ENCODE measurements at places on chromosomes 3 and 15.

DNA sequence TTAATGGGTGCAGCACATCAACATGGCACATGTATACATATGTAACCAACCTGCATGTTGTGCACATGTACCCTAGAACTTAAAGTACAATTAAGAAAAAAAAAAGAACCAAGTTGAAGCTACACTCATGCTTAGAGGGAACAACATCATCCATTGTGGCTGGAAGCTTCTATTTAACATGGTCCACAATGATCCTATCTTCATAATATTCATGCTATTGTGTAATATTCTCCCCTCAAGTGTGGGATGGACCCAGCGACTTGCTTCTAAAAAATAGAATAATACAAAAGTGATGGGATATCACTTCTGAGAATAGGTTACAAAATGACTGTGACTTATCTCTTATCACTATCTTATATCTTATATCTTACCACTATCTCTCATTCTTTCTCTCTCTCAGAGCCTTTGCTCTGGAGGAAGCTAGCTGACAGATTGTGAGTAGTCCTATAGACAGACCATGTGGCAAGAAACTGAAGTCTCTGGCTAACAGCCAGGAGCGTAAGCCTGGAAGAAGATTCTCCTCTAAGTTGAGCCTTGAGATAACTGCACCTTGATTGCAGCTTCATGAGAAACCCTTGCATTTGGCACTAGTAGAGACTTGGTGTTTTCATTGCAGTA, 198.5 kb upstream of the MRPL3 start:
- DNase-seq = no peak

- DNase-seq = no peak
Observed at GRCh38 chr3:152175528-152175889, 93.2 kb upstream of the MBNL1 start.

DNA sequence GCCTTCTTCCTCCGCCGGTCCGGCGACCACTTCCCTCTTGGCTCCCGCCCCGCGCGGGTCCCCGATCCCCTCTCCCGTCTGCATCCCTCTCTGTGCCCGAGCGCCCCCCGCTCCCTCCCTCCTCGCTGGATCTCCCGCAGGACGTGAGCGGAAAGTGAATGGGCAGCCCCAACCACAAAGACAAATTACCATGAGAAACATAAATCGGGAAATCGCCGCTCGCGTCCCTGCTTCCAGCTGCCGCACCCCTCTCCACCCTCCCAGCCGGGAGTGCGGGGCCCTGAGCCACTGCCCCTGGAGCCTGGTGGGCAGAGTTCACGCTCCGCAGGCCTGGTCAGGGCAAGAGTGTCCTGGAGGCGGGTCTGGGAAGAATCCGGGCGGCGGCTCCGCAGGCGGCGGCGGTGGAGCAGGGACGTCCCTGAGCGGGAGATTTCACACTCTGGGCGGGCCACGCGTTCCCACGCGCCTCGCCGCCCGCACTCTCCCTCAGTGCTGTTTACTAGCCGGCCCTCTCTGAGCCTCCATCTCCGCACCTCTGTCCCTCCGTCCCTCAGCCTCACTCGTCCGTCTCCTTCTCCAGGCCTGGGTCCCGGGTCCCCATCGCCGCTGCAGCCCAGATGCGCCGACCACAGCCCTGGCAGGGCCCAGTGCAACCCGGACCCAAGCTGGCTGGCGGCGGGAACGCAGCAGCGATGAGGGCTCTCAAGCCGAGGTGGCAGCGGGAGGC, 835 bp downstream of the SEMA5B start:
- DNase-seq = no peak

GRCh38 chr3:42504334-42505127, 2.1 kb downstream of the VIPR1 start:
- peak; percentile 22 for DNase-seq

- DNase-seq = no peak
Observed at GRCh38 chr3:144470666-144471065, 499.0 kb downstream of the DIPK2A start.

DNA sequence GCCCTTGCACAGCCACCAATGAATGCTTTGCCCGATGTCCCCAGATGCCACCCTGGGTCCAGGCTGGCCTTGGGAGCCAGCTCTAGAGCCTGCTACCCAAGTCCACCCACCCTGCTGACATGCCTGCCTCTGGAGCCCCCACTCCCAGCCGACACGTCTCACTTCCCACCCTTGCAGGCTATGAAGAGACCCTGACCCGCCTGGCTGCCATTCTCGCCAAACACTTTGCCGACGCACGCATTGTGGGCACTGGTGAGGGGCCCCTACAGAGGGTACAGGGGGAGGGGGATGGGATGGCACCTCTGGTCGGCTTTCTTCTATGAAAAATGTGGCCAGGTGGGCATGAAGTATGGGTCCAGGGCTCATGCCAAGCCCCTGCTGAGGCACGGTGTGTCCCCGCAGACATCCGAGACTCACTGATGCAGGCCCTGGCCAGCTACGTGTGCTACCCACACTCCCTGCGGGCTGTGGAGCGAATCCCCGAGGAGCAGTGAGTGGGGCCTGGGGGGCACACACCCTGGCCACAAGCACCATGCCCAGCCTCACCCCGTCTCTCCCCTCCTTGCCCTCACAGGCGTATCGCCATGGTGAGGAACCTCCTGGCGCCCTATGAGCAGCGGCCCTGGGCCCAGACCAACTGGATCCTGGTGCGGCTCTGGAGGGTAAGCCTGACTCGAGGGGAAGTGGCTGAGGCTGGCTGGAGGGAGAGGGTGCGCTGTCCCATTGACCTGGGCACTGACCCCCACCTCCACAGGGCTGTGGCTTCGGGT, 6.0 kb downstream of the AMIGO3 start:
- DNase-seq = no peak

GRCh38 chr15:82862886-82863285, 53.5 kb downstream of the WHAMM start:
- no peak for DNase-seq

DNA sequence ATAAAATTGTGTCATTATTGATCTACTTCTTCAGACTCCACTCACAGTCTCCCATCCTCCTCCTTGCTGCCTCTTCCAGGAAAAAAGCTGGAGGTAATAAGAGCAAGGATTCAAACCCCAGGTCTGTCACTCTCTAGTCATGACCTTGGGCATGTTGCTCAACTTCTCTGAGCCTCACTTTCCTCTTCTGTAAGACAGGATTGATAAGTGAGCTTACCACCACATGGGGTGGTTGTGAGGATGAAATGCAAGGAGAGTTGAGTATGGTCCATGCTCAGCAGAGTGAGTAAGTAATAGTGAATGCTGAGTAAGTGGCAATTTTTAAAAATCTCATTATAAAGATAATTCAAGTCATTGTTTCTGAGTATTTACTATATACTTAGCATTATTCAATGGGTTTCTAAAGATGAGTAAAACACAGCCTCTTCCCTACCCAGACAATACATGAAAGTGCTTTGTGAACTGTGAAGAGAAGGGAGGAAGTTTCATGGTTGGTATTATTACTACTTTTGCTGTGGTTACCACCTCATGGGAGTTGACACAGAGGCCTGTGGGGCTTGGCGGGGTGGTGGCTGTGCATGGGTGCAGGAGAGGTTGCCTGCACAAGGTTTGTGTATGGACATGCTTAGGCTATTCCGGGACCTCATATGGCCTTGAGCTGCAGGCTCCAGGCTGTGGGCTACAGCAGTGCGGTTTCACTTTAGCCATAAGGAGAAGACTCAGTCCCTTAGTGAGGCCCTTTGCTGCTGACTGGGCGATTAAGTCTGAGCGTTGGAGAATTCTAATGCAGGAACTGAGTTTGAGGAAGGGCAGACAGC, 30.0 kb downstream of the SLC6A11 start:
- no peak for DNase-seq

GRCh38 chr15:65962187-65962586, 92.9 kb downstream of the RAB11A start:
- DNase-seq = no peak

DNA sequence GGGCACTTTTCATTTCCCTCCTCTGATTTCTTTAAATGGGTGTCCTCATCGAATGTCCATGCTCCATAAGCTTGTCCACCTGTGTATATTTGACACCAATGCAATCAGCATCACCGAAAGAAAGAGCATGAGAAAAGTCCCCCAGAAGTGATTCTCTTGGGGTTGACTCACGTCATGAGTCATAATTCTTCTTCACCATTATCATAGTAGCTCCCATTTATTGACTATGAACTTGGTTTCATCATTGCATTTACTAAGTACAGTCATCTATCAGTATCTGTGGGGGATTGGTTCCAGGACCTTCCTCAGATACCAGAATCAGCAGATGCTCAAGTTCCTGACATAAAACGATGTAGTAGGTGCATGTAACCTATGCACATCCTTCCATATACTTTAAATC, 372.5 kb upstream of the CFAP20DC start:
- DNase-seq = no peak

DNA sequence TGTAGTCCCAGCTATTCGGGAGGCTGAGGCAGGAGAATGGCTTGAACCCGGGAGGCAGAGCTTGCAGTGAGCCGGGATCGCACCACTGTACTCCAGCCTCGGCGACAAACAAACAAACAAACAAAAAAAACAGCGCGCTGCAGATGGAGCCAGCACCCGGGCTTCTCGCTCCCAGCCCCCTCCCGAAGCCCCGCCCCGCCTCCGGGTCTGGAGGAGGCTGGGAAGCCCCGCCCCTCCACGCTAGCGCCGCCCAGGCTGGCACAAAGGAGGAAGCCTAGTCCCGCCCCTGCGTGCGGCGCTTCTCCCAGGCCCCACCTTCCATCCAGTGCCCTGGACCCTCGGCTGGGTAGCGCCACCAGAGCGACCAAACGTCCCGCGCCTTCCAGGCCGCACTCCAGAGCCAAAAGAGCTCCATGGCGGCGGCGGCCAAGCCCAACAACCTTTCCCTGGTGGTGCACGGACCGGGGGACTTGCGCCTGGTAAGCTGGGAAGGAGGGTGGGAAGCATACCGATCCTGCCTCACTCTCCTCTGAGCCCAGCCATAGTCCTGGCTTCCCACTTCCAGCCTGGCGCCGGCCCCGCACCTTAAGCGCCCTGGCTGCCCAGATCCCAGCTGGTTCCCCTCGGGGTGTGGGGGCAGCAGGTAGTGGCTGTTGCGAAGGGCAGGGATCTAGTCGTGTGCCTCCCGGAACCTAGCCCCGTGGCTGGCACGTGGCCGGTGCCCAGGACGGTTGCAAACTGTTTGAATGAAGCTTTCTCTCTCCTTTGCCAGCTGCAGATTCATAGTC, at the start of gene SORD:
Gene SORD (plus strand): TSS at position 325 of the 788 bp plus-strand sequence. CDS start 89 bp downstream, at position 414.
- DNase-seq = peak; percentile 89

DNA sequence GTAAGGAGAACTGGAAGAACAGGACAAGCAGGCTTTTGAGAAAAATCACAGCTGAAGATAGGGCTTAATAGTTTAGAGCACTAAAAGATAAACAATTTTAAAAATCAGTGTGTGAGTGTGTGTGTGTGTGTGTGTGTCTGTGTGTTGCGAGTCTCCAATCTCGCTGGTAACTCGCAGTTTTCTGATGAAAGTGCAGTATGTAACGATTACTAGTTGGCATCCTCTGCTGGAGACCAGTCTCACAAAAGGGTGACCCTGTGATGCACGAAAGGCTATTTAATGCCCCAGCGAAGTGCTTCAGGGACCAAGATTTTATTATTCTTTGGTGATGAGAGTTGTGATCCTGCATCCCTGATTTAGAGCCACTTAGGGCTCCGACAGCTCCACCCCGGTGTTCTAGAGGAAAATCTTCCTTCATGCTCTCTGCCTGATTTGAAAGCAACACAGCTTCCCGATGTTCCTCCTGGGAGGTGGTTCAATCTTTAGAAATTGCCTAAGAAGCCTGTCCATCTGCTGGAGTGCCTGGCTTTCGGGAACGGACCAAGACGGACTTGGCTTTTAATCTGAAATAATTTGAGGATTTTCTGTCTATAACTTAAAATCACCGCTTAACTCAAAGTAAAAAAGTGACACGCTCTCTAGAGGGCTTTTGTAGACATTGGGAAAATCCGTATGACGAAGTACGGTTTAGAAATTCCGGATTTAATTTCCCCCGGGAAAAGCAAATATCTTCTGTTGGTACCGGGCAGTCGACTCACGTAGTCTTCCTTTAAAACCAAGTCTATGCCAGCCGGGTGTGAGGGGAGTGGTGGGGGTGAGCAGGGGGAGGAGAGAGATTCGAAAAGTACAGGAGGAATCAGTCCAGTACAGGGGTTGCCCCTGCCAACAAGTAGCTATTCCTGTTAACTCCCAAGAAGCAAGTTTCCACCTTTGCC, 1.1 kb upstream of the ALCAM start:
- DNase-seq = no peak
